ENCODE measurements at places on chromosomes 16 and 17.

- no peak for DNase-seq
Observed at GRCh38 chr17:75998327-75998795, 2.3 kb upstream of the CDK3 start.

DNA sequence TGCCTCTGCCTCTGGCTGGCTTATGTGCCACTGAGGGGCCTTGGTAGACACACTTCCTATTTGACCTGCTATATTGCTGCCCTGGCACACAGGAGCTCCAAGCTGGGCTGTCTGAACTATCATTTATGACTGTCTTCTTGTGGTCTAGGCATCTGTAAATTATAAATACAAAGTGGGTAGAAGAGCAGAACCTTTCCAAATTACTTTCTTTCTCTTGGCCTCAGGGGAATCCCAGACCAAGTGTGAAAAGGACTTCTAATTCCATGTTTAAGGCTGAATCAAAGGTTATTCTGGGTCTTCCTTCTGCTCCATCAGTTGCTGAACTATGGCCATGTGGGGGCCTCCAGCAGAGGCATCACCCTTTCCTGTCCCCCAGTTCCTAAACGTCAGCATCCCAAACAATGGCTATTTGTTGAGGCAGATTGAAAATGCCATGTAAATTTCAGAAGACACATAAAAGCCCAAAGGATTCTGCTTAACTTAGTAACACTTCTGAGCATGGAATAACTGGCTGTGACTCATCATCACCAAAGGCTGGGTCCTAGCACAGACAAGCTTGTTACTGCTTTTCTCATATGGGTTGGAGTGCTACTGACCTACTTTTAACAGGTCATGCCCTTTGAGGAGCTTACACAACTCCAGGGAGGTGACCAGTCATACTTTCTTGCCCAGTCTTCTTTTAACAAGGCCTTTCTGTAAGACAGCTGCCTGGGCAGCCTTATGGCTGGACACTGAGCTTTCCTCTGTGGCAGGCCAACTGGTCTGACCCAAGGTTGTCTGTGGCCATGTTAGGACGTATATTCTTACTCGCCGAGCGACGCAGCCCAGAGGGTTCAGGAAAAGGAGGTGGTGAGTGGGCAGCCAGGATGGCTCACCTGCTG is 154.8 kb downstream of the VPS53 start:
- no peak for DNase-seq

- no peak for DNase-seq
Observed at GRCh38 chr17:75242461-75243042, 18.9 kb downstream of the GGA3 start.

DNA sequence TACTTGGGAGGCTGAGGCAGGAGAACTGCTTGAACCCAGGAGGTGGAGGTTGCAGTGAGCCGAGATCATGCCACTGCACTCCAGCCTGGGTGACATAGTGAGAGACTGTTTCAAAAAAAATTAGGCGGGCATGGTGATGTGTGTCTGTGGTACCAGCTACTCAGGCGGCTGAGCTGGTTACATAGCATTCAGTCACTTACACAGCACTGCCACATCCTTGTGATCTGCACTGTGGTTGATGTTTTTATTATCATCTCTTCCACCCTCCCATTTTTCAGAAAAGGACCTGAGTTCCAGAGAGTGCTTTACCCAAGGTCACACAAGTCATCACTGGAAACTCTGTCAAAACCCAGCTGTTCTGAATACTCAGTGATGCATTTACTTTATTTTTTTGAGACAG is 14.8 kb upstream of the KPNB1 start:
- no peak for DNase-seq

GRCh38 chr16:76926595-76926994 is 264.4 kb upstream of the MON1B start:
- DNase-seq, result no peak

DNA sequence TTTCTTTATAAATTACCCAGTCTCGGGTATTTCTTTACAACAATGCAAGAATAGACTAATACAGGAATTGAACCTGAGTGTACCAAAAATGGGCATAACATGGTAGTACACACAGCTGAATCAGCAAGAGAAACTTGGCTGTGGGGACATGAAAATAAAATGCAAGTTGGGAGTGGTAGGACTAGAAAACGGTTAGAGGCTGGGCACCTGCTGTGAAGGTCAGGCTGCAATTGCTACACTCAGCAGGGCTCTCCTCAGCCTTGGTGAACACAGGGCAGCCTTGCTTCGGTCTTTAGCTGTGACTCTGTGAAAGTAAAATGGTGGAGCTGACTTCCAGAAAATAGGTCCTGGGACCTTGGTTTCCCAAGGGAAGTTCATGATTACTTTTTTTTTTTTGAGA is 45.6 kb downstream of the CNGB1 start:
- no peak for DNase-seq

DNA sequence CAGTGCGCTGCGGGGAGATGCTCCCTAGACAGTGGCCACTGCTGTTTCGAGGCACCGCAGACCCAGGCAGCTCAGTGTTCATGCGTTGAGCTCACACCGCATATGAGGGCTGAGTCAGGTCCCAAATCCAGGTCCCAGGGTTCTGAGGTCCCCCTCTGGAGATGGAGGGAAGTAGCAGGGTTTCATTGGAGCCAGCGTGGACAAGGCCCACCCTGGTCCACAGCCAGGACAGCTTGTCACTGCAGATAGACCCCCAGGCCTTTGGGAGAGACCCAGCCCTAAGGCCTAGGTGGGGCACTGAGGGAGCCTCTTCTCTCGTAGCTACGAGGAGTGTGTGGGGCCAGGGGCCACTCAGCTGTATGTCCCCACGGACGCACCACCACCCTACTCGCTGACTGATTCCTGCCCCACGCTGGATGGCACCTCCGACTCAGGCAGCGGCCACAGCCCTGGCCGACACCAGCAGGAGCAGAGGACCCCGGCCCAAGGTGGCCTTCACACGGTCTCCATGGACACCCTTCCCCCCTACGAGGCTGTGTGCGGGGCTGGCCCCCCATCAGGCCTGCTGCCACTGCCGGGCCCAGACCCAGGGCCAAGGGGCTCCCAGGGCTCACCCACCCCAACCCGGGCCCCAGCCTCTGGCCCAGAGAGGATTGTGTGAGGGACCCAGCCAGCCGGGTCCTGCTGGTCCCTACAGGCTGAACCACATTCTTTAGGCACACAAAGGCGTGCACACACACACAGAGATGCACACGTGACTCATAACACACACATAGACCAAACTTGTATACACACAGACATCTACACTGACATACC is 53.4 kb downstream of the BEAN1 start:
- no peak for DNase-seq

Data from esophagus squamous epithelium (tissue), 5 donors.